ENCODE measurements at places on chromosomes 16 and 17.

- DNase-seq = no peak
Measured at GRCh38 chr17:32722733-32723132, 154.2 kb downstream of the MYO1D start.

GRCh38 chr16:24689128-24689527, 40.3 kb upstream of the TNRC6A start:
- DNase-seq = no peak

- no peak for DNase-seq
Measured at GRCh38 chr17:4986951-4987766, at the start of gene CAMTA2. Gene CAMTA2 (minus strand): TSS chr17:4987675. CDS start chr17:4986222, 1,453 bp downstream.

DNA sequence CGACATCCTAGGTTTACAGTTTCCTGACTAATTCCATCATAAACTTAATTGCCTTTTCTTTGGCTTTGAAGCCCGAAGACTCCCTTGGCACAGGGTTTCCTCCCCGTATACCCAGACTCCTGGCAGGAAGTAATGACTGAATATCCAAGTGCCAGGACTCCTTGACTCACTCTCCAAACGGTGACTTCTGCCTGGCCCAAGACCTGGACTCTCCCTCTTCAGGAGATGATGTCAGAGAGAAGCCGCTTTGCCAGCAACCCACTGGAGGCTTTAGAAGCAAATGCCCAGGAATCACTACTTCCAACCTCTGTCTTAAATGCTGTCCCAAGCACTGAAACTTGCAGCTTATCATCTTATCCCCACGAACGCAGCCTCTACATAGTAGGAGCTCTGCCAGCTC, 146.5 kb downstream of the RGS9 start:
- DNase-seq = no peak

- no peak for DNase-seq
Measured at GRCh38 chr17:46839211-46839610, 12.2 kb upstream of the WNT9B start.

GRCh38 chr16:1906846-1907165, 11.4 kb downstream of the HS3ST6 start:
- no peak for DNase-seq

DNA sequence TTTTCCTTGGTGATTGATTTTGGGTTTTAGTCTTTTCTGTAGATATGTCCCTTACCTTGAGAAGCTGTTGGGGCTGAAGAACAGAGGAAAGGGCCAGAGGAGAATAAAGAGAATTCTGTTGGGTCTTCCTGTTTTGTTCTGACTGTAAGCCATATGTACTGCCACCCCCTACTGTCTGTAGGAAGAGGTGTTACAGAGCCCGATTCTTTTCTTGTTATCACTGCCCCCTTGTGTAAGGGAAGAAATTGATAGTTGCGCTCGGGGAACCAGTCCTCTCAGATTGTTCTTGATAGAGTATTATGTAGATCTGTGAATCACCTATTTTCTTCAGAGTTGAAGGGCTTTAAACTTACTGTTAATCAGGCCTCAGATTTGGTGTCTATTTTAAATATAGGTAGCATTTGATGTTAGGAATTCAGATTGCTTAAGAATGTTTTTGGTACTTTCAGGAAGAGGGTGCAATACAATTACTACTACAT, 2.4 kb downstream of the TANC2 start:
- peak; percentile 50 for DNase-seq

- no peak for DNase-seq
Measured at GRCh38 chr16:47499080-47499699, 38.1 kb downstream of the PHKB start.

DNA sequence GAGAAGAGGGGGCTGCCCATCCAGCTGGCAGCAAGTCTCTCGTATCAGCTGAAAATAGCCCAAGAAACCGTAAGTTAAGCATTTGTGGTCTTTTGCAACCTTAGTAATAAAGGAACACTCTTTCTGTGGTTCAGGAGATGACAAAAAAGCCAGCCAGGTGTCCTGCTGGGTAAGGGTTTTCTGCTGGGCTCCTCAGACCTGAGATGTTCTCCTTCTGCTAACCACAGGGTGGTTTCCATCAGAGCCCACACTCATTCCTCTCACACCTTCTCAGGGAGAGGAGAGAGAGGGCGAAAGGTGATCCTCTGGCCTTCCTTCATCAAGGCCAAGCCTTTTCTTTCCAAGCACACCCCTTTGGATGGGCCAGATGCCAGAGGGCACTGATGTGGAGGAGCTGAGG, 70.7 kb downstream of the TEX14 start:
- no peak for DNase-seq

DNA sequence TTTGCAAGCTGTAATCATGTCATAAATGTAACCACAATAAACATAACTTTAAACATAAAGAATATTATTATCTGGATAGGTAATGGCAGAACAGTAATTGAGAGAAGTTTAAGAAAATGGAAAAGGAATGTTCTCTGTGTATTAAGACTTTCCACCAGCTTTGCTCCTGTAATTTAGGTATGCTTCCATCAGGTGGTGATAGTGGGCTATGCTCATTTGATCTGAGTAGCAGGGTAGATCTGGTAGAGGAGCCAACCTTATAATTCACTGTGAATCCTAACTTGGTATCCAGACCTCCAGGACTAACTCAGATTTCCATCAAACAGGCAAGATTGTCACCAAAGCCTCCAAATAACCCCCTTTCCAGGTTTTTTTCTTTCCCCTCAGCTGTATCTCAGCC, 137.9 kb upstream of the ZKSCAN2 start:
- DNase-seq = no peak

- DNase-seq = no peak
Measured at GRCh38 chr17:72360386-72360940, 239.6 kb downstream of the SOX9 start.

GRCh38 chr17:79729761-79730160, 982 bp upstream of the ENPP7 start:
- DNase-seq = no peak

DNA sequence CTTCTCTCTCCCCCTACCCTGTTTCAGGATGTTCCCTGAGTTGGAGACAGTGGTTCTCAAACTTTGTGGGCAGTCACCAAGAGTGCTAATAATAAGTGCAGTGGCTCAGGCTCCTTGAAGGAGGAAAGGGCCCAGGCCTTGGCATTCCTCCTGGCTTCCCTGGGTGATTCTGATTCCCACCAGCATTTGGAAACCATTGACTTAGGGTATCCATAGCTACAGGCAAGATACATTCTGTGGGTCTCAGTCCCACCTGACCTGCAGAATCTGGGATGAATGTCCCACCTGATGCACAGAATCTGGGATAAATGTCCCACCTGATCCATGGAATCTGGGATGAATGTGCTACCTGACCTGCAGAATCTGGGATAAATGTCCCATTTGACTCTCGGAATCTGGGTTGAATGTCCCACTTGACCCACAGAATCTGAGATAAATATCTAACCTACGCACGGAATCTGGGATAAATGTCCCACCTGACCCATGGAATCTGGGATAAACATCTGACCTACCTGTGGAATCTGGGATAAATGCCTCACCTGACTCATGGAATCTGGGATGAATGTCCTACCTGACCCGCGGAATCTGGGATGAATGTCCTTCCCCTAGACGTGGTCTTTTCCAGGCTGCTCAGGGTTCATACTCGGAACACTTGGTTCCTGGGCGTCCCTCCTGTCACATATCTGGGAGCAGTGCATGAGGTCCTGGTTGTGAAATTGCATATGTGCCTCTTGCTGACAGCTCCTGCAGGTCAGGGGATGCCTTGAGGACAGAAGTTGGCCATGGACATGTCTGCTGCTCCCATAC, 136.7 kb upstream of the HS3ST2 start:
- no peak for DNase-seq

GRCh38 chr17:49870298-49870697, 22.4 kb upstream of the TAC4 start:
- DNase-seq = no peak

DNA sequence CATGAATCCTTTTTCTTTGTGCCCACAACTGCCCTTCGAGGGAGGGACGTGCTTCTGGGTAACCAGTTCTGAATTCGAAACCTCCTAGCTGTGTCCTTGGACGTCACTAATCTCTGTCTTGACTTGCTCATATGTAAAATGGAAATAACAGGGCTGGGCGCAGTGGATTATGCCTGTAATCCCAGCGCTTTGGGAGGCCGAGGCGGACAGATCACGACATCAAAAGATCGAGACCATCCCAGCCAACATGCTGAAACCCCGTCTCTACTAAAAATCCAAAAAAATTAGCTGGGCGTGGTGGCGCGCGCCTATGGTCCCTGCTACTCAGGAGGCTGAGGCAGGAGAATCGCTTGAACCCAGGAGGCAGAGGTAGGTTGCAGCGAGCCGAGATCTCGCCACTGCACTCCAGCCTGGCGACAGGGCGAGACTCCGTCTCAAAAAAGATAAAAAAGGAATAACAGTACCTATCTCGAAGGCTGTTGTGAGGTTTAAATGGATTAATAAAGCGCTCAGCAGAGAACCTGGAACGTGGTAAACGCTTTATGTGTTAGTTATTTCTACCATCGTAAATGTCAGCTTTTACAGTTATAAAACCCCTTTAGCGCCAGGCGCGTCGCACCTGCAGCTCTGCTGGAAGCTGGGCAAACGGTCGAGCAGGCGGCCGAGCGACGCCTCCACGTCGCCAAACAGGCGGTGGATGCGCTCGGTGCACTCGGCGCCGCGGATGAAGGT, 641 bp downstream of the COG8 start:
- DNase-seq = no peak

DNA sequence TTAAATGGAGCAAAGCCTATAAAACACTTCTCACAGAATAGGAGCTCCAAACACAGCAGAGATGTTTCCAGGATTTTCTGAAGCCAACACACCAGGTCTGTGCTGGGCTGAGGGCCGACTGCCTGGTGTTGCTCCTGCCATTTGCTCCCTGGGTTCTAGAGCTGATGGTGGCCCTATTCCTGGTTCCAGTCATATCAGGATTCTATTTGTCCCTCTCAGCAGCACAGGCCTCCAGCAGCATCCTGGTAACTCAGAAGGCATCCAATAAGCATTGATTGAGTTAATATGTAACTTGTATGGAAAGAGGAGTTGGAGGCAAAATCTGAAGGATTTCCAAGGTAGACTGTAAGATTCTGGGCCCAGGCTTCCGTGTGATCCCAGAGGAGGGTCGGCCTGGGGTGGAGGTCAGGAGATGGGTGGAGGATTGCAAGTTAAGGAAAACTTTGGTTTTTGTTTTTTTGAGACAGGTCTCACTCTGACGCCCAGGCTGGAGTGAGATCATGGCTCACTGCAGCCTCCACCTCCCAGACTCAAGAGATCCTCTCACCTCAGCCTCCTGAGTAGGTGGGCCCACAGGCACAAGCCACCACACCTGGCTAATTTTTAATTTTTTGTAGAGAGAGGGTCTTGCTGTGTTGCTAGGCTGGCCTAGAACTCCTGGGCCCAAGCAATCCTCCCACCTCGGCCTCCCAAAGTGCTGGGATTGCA, 5.7 kb downstream of the NUPR1 start:
- DNase-seq = no peak

GRCh38 chr17:71639865-71640264, 481.0 kb upstream of the SOX9 start:
- DNase-seq = no peak

GRCh38 chr17:60525328-60525684, 736 bp downstream of the APPBP2 start:
- no peak for DNase-seq

DNA sequence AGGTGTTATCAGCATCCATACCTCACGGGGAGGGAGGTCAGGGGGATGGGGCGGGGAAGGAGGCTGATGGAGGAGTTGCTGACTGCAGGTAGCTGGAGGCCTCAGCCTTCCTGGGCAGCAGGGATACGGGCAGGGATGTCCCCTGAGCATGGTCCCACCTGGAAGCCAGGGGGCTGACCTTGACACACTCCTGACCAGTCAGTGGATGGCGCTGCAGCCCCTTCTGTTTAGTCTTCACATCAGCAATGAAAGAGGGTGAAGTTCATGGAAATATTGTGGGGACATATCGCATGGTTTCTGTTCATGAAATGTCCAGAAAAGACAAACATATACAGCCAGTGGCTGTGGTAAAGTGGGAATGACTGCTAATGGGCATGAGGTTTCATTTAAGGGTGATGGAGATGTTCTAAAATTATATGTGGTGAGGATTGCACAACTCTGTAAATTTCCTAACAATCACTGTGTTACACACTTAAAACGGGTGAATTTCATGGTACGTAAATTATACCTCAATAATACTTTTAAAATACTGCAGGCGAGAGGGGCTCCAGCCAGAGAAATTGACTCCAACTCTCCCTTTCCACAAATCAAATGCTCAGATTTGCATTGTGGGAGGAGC, 489.6 kb downstream of the CDH13 start:
- no peak for DNase-seq

- no peak for DNase-seq
Measured at GRCh38 chr16:73350707-73351452, 303.0 kb upstream of the ZFHX3 start.

DNA sequence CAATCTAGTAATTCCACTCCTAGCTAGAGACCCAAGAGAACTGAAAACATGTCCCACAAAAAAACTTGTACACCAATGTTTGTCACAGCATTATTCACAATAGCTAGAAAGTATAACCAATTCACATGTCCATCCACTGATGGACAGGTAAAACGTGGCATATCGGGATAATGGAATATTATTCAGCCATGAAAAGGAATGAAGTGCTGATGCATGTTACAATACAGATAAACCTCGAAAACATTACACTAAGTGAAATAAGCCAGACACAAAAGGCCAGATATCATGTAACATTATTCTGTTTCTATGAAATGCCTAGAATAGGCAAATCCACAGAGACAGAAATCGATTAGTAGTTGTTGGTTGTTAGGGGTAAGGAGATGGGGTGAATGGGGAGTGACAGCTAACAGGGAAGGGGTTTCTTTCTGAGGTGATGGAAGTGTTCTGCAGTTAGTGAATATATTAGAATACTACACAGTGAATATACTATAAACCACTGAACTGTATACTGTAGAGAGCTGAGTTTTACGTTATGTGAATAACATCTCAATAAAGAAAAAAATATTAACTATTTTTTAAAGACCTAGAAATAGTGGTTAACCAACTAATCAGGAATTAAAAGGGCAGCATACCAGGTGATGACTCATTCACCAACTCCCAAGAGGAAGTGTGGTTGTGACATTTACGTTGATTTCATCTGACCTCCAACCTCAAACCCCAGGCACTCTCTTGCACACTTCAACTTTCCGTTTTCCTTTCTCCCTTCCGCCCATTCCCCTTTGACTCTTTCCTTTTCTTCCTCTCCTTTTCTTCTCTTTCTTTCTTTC, 48.6 kb downstream of the GAS7 start:
- no peak for DNase-seq

All from NCI-H1417 treated with DMSO at 0.1 percent for 48 hours (cell line).